Stimulated activated CD4-positive, alpha-beta T cell treated with anti-CD3 and anti-CD28 coated beads, Interleukin-4, amount 100 ng/mL, for 4 hours (primary cell): ENCODE measurements at places on chromosomes 5 and 9.

GRCh38 chr9:99056886-99057664 lies 47.8 kb upstream of the TGFBR1 start:
- DNase-seq: no peak

- DNase-seq: no peak
These were observed 45.8 kb downstream of the CDH10 start for GRCh38 chr5:24598956-24599355.

DNA sequence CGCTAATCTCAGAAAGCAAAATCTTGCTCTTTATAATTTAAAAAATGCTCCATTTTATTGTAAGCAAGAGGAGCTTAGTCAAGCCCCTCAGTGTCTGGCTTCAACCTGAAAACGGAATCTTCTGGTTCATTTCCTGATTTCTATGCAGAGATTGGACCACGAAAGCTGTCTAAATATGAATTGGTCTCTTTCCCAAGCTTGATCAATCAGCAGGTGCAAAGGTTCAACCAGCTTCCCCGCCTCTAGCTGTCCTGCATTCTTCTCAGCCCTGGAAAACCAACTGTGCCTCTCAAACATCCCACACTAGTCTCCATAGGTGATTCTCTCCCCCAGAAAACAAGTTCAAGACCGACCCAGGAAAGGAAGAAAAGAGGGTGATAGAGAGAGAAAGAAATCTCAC lies 34.5 kb downstream of the FNBP1 start:
- no peak for DNase-seq

GRCh38 chr5:139910036-139910435 lies 114.4 kb downstream of the PSD2 start:
- no peak for DNase-seq

GRCh38 chr5:7816535-7816901 lies 34.4 kb downstream of the CFAP90 start:
- no peak for DNase-seq

DNA sequence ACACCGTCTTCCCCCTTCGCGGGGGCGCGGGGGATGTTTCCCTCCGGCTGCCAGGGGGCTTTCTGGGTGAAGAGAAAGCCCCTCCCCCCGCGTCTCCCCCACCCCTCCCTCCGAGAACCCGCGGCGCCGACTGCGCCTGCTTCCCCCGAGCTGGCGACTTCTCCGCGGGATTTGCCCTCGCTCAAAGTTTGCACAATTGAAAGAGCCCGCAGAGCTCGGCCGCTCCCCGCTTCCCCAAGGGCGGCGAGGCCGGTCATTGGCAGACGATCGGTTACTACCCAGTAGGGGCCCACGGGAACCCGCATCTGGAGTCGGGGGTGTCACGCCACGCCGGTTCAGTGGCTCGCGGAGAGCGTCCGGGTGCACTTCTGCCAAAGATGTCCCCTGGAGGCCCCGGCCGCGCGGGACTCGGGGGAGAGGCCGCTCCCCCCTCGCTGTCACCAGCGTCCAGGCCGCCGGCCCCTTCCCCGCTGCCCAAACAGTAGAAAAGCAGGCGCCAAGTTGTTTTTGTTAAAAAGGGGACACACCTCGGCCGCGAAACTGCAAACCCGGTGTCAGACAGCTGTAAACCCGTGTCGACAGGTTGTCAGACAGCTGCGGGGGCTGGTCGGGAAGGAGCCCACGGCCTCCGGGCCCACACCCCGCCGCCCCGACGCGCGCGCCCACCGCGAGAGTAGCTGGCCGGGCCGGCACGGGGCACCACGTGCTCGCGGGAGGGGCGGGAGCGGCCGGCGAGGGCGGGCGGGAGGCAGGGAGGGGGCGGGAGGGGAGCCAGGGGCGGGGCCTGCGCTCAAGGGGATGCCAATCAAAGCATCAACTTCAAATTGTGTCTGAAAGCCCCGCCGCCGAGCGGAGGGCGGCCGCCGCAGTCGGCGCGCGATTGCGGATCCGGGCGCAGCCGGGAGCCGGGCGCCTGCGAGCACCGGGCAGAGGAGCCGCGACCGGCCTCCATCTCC lies at the start of gene IRX1:
IRX1 (plus strand) TSS at position 827 of the 956 bp plus-strand sequence. CDS start 274 bp downstream, outside the sequence.
- DNase-seq: no peak

DNA sequence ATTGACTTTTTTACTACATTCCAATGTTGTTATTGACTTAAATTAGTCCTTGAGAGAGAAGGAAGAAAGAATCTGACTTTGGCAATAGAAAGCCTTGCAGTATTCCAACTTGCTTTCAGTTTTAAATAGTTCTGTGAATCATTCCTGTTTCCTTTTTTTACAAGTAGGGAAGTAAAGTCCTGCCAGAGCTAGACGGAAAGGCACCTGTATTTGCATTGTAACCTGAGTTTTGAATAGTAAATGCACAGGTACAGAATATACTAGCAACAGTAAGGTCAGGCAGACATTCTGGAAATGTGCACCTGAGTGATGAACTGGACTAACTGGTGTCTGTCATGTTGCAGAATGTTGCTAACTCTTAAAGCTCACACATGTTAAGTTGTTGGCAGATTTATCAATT lies 100.9 kb downstream of the PRKACG start:
- DNase-seq: no peak
